ENCODE measurements at places on chromosomes 2 and 18. TPM values are rescaled to one million over a fixed set of nuclear protein-coding genes. Genes with fewer than 3 reads are reported as not detected.

The TLX2 gene
- total RNA-seq, result not detected

The MLPH gene
- total RNA-seq, result not detected

The TAF4B gene
- 5.5 TPM for total RNA-seq

The CD207 gene
- total RNA-seq, result not detected

The NYAP2 gene
- not detected for total RNA-seq

The HOXD13 gene
- not detected for total RNA-seq

The LRP1B gene
- 0.20 TPM for total RNA-seq

The CHRNG gene
- total RNA-seq, result not detected

The DPP4 gene
- 20.2 TPM for total RNA-seq

The SETBP1 gene
- not detected for total RNA-seq

The ZNF516 gene
- total RNA-seq, result 6.3 TPM

The SPP2 gene
- total RNA-seq, result not detected

The GREB1 gene
- 0.34 TPM for total RNA-seq

The DNER gene
- 2.6 TPM for total RNA-seq

The PRKAG3 gene
- total RNA-seq, result not detected

The UBE2F gene
- total RNA-seq, result 54.9 TPM

The ITPRIPL1 gene
- 3.2 TPM for total RNA-seq

The SRD5A2 gene
- total RNA-seq, result not detected

The SOCS6 gene
- 12.4 TPM for total RNA-seq

The GCG gene
- total RNA-seq, result not detected

The ADD2 gene
- total RNA-seq, result 15.4 TPM
